NCI-H1048 (cell line): ENCODE measurements at places on chromosomes 3 and 15.
A peak's percentile ranks its signal among the peaks of the same experiment; 100 is the strongest.

DNA sequence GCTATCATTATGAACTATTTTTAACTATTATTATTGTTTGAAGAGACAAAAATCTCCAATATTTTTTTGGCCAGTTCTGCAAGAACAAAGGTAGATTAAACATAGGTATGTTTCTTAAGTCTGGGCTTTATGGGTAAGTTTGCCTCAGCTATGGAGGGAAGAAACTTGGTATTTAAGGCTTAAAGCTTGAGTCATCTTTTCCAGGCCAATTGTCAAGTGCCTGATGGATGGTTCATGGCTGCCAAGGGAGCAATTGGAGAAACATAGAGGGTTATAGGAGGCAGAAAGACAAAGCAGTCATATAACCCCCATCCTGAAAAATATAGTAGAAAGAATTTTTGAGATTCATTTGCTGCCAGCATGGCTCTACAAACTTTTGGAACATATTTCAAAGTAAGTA, 7.2 kb upstream of the STAC start:
- no peak for DNase-seq

GRCh38 chr15:73346735-73347312, 21.9 kb downstream of the HCN4 start:
- DNase-seq = peak; percentile 14

- DNase-seq = no peak
Measured at GRCh38 chr3:137796993-137797392, 32.9 kb downstream of the SOX14 start.

GRCh38 chr15:101611580-101612299, 40.4 kb downstream of the TM2D3 start:
- DNase-seq = no peak

- no peak for DNase-seq
Measured at GRCh38 chr3:135272026-135272669, 477.1 kb downstream of the EPHB1 start.

- DNase-seq = no peak
Measured at GRCh38 chr3:56923526-56924224, 121.9 kb upstream of the ARHGEF3 start.

DNA sequence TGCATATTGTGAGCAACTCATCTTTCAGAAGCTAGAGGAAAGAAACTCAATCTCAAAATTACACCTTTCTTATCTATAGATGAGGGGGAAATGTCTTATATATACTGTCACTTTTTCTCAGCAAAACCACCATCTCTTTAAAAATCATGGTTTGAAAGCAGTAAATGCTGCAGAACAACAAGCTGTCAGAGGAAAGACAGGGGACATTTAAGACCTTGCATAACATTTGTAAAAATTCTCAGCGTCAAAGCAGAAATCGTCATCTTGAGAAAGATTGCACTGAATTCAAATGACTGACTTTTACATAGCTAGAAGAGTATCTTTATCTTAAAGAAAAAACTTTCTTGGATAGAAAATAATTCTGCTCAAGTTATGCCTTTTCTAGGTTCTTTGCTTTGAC, 122.2 kb upstream of the CADPS start:
- DNase-seq = no peak

DNA sequence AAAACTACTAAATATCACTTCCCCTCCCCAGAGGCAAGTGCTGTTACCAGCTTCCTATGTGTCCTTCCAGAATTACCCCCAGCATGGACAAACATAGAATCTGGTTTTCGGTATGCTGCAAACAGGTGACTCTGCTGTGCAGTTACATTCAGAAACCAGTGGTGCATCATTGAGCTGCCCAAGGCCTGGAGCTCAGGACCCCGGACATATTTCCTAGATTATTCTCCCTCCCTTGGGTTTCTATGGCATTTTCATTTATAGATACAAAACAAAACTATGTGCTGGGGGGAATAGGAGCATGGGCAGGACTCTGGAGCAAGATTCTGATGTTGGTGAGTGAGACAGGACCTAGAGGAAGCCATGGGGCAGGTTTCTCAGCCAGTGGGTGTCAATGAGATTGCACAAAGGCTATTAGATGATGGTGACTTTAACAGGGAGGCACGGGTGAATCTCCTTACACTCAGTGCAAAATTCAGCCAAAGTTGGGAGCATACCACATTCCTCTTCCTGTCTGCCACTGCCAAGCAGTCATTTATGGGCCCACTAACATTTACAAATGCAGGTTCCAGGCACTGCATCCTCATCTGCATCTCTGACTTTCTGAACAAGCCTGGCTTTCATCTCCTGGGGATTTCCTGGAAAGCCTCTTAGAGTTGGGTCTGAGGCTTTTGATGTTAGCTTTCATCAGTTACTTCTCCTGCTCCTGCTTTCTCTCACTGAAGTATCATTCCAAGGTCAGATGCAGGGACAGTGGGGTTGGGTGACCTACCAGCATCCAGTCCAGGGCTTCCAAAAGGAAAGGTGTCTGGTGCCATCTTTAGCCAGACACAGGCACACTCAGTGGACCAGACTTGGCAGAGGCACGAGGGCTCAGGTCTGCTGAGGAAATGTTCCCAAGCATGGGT, 44.5 kb downstream of the CMTM7 start:
- DNase-seq = no peak

DNA sequence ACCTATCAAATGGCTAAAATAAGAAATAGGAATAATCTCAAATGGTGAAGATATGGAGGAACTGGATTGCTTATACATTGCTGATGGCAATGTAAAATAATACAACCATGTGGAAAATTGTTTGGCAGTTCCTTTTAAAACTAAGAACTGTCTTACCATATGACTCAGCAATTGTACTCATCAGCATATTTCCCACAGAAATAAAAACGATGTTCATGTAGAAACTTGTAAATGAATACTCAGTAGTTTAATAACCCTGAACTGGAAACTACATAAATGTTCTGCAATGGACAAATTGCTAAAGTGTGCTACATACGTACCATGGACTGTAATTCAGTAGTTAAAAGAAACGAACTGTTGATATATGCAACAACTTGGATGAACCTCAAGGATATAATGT, 253.9 kb upstream of the RBMS3 start:
- DNase-seq = no peak

- DNase-seq = no peak
Measured at GRCh38 chr15:60541481-60542299, 62.7 kb upstream of the ICE2 start.

- no peak for DNase-seq
Measured at GRCh38 chr3:12559520-12559919, 2.6 kb downstream of the MKRN2 start.

DNA sequence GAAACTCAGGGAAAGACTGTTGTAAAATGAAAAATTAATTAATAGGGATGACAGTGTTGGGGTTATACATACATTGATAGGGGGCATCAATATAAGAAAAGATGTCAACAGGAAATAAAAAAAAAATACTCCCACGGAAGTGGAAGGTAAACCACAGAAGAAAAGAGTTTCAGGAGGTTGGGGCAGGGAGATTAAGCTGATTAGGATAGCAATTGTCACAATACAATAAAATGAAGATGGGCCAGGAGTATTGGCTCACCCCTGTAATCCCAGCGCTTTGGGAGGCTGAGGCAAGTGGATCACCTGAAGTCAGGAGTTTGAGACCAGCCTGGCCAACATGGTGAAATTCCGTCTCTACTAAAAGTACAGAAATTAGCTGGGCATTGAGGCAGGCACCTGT, 536.1 kb downstream of the AGBL1 start:
- DNase-seq = no peak

GRCh38 chr3:166783206-166783605, 596.9 kb downstream of the ZBBX start:
- DNase-seq = no peak

DNA sequence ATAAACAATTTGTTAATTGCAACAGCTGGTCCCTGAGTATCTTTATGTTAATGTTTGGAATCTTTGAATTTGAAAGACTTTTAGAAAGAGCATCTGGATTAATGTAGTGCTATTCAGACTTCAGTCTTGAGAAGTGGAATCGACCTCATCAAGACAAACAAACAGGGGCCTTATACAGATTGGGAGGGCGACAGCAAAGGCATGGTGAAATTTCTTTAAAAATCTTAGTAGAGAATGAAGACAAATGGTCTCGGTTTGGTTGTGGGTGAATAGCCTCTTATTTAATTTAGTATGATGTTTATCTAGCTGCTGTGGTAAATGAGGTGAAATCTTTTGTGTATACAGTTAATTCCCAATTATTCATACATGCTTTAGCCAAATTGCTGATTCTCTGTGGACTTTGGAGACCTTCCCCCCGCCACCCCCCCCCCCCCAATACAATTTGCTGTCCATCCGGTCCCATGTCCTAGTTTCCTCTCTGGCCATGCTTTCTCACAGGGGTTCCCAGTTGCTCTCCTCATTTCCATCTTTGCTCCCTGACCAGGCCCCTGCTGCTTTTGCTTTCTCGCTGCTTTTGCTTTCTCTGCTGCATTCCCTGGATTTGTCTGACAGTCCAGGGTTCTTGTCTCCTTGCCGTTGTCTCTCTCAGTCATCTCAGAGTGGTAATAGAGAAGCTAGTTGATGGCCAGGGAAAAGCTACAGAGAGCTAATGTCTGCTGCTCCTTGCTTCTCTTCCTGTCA, 135.3 kb downstream of the FNDC3B start:
- no peak for DNase-seq

GRCh38 chr3:82957696-82958095, 1196.3 kb upstream of the GBE1 start:
- DNase-seq = no peak

DNA sequence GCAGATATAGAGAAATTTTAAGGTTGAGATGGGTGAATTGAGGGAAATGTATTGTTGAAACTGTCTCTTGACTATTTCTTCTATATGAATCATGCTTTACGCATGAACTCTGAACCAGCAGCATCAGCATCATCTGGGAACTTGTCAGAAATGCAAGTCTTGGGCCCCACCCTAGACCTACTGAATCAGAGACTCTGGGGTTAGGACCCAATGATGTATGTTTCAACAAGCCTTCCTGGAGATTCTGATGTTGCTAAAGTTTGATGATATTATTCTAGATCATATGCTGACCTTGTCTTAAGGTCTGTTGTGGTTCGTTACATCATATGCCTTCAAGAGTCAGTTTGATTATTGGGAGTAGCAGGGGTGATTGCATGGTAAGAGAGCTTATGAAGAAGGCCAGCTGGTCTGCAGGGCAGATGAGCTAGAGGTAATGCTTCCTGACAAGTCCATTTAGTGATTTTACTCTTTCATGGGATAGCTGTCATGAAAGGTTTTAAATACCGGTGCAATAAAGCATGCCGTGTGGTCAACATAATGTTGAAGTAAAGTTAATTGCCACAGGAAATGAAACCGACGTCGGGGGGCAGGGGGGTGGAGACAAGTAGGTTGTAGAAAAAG, 152.4 kb upstream of the MRPL3 start:
- DNase-seq = no peak

DNA sequence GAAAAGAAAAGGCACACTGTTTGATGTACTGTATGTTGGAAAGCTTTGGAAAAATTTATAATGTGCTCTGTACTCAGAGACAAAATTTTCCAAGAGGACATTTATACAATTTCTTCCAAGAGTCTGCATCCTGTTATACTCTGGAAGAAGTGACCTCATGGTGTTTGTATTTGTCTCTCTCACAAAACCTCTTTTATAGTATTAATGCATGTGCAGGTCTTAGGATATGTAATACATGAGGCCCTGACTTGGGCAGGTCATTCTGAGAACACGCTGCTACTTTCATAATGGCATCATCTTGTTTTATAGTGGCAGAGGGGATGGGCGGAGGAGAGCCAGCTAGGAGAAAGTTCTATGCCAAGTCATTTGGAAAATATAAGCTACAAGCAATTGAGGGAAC, 72.0 kb upstream of the P3H2 start:
- DNase-seq = no peak

- no peak for DNase-seq
Measured at GRCh38 chr3:12076666-12077065, 72.5 kb downstream of the SYN2 start.

DNA sequence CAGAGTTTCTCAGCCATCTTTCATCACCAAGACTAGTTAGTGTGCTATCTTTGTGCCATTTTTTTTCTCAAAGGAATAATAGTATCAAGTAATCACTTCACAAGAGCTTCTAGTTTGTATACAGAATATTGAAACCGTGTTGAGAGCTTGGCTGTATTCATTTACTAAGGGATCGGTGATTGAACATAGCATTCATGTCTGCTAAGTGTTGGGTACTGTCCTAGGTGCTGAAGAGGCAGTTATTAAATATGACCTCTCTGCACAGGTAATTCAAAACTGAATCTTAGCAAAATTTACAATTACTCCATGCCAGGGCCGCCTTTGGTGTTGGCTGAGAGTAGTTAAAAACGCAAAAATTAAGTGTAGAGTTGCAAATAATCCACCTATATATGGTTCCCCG, 355.3 kb upstream of the RORA start:
- peak; percentile 6 for DNase-seq

DNA sequence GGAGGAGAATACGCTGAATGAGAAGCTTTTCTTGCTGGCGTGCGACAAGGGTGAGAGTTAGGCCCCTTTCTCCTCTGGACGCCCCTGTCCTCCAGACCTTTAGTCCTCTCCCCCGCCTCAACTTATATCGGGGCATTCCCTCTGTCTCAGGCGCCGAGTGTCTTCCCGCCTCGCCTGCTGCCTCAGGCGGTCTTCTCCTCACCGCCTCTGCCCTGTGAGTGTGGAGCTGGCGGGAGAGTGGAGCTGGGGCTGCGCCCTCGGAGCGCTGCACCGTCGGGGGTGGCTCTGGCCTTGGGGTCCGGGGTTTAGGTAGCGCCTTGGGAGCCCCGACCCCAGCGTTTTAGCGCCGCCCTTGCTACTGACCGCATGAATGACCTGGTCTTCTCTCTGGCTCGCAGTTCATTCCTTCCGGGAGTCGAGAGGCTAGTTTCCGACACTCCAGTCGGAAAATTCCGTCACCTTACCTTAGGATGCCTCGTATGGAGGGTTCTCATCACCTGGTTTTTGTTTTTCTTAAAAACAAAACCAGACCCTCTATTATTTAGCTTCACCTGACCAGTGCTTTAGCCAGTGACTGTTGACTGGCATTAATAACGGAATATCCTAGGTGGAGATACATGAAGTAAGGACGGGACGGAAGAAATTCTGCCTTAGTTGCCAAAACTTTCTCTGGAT, 985 bp downstream of the TRPC1 start:
- no peak for DNase-seq

DNA sequence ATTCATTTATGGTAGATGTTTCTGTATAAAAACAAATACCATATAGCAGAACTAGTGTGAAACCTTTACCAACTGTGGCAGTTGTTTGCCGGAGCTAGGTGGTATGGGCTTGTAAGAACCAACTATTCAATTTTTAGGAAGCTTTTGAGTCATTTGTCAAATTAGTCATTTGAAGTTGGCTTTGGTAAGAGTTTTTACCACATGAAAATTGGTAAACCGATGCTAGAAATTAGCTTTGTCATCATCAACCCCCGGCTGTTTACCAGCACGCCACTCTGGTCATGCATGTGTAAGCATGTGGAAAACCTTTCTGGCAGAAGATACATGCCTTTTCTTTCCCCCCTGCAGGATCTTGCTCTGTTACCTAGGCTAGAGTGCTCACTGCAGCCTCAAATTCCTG, 63.3 kb downstream of the IL1RAP start:
- no peak for DNase-seq

GRCh38 chr3:88480822-88481221, 331.1 kb downstream of the C3orf38 start:
- DNase-seq = no peak
